Stimulated activated CD4-positive, alpha-beta T cell treated with anti-CD3 and anti-CD28 coated beads, Interleukin-1b, Interleukin-23, amount 100 ng/mL, for 24 hours (primary cell): ENCODE measurements at places on chromosomes 4 and X.

GRCh38 chrX:98111684-98112083 lies 1228.0 kb downstream of the RPA4 start:
- no peak for DNase-seq

DNA sequence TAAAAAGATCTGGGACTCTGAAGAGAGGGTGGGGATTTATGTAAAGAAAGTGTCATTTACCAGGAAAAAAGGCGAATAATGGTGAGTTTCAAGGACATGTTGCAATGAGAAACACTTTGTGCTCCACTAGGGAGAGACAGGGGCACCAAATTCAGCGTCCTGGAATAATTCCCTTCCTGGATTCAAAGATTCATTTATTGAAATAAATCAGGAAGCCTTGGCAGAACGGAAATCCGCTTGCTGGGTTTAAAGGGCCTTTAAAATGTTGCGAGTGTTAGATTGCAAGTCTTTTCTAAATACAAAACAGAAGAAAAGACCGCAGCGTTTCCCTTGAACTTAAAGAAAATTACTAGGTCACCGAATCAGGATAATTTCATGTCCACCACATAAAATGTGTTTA lies 3.8 kb upstream of the ZIC3 start:
- DNase-seq = no peak

DNA sequence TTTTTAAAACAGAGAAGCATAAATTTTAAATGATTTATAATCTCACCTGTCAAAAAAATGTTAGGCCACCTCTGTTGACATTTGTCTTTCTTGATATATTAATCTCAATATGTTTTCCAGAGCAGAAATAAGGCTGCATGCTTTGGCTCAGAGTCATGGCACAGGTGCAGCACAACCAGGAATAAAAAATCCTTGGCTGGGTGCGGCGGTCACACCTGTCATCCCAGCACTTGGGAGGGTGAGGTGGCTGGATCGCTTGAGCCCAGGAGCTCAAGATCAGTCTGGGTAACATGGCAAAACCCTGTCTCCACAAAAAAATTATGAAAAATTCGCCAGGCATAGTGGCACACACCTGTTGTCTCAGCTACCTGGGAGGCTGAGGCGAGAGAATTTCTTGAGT lies 18.1 kb downstream of the CPLX1 start:
- DNase-seq = no peak

DNA sequence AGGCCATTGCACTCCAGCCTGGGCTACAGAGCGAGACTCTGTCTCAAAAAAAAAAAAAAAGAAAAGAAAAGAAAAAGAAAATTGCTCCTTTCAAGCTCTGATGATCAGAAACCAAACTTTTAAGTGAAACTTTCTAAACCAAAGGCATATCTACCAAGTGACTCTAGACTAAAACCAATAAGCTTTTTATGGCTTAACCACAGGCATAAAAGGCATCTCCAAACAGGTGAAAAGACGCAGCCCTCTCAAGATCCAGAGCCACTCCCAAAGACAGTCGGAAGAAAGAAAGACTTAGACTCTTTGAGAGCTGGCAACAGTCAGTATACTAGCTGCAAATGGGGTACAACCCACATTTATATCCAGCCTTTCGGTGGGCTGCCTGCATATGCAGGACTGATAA lies 117.1 kb upstream of the AP1S2 start:
- DNase-seq = no peak

DNA sequence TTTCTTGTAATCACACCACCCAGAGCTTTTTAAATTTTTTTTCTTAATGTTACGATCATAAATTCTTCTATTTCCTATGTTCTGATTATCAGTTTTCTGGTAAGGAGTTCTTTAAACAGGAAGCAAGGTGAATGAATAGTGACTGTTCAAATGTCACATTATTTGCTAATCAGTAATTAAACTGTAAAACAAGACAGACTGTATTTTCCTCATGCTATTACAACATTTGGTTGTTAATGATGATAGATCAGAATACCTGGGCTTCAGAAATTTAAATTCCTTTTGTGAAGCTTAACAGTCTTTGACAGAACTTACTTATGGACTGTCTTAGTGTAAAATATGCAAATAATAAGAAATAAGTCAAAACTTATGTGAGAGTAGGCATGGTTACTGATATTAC lies 41.4 kb downstream of the CLCN3 start:
- no peak for DNase-seq

- no peak for DNase-seq
Measured at GRCh38 chrX:150767475-150768131, 74.4 kb downstream of the MTMR1 start.

- DNase-seq = no peak
Measured at GRCh38 chrX:68059469-68059868, 373.8 kb downstream of the OPHN1 start.

GRCh38 chr4:2794486-2795299 lies 1.8 kb downstream of the SH3BP2 start:
- no peak for DNase-seq

- DNase-seq = no peak
Measured at GRCh38 chr4:189098932-189099696, 841.6 kb upstream of the FRG1 start.

GRCh38 chr4:83012200-83012686 lies 1.6 kb upstream of the LIN54 start:
- no peak for DNase-seq

GRCh38 chrX:37825215-37825842 lies 22.0 kb downstream of the DYNLT3 start:
- no peak for DNase-seq

GRCh38 chrX:24657671-24658386 lies 10.7 kb upstream of the PCYT1B start:
- no peak for DNase-seq

DNA sequence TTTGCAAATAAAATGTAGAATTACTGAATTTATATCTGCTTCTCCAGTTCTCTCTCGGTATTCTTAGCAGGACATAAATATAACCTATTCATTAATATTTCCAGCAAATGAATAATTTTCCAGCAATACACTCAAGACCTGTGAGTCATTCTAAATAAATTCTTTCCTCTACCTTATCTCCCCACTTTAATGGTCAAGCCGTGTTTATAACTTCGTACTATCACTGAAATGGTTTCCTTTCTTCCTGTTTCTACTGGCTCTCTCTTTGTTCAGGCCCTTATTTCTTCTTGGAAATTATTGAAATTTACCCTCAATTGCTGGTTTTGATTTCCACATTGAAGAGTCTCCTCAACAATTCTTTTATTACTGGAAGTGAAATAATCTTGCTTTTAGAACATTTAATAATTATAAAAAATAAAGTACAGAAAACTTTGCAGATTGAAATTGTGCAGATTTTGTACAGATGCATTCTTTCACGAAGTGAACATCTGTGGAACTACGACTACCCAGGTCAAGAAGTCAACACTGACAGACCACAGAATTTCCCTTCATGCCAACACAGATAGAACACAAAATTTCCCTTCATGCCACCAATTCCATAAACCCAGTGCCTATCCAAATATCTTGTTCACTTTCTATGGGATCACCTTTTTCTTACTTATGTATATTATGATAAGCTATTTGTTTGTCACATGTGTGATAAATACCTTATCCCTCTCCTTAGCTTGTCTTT lies 205.7 kb downstream of the FAT4 start:
- DNase-seq = no peak

GRCh38 chr4:32396507-32397070 lies 1676.4 kb downstream of the PCDH7 start:
- no peak for DNase-seq

- no peak for DNase-seq
Measured at GRCh38 chr4:34771632-34772031, 1472.7 kb downstream of the ARAP2 start.

DNA sequence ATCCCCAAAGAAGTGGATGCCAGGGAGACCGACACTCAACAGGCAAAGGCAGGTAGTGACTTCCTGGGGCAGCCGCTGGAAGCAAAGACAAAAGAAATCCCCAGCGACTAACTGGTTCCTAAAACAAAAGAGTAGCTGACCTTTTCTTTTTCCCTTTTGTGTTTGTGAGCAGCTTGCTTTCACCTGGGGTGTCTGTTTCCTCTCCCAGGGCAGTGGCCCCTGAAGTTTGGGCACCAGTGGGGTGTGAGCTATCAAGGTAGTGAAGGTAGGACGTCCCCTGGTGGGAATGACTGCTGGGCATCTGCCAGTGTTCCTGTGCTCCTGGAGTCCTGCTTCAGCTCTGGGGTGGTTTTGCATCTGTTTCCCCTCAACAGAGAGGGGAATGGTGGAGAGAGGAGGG lies 41.6 kb upstream of the STIM2 start:
- no peak for DNase-seq

- DNase-seq = no peak
Measured at GRCh38 chrX:2495595-2495994, 5.2 kb downstream of the DHRSX start.

- no peak for DNase-seq
Measured at GRCh38 chr4:42050516-42051249, 60.4 kb downstream of the SLC30A9 start.

DNA sequence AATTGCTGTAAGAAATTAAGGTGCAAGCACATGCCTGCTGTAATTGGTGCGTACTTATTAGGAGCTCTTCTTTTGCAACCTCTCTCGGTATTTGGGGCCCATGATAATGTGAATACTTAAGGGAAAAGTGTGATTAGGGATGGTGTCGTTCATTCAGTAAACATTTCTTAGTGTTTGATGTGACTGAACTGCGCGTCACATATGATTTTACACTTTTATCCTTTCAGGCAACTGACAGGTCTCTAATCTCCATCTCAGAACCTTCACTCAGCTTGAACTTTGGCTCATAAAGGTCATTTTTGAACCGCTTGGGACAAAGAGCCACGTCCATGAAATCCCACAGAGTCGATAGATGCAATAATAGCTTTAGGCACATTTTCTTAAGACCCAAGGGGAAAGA lies 612.1 kb upstream of the PITX2 start:
- DNase-seq = no peak

- no peak for DNase-seq
Measured at GRCh38 chrX:1519022-1519497, 17.9 kb downstream of the P2RY8 start.

DNA sequence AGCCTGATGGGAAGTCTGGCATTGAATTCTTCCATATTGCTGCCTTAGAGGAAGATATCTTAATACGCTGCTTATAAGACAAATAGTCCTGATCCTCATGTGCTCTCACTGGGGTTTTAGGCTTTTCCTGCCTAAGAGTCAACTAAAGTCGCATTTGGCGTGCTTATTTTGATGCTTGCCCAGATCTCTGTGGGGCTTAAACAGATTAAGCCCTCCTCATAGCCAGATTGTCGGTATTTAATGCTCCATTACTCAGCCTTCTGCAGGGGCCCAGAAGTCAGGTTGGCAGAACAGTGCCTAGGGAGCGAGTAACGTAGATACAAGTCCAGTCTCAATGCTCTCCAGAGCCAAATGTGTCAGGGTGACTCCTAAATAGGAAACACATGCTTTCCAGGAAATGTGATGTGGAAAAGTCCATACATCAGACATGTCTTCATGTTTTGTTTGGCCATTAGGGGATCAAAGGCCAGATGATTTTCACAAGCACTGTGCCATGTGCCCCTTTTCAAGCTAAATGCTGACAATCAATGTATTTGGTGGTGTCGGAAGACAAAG lies 262.8 kb downstream of the PRDM5 start:
- DNase-seq = no peak

- DNase-seq = no peak
Measured at GRCh38 chrX:38627683-38628082, 66.3 kb downstream of the TSPAN7 start.

- DNase-seq = no peak
Measured at GRCh38 chr4:86608757-86609375, 14.8 kb downstream of the PTPN13 start.

DNA sequence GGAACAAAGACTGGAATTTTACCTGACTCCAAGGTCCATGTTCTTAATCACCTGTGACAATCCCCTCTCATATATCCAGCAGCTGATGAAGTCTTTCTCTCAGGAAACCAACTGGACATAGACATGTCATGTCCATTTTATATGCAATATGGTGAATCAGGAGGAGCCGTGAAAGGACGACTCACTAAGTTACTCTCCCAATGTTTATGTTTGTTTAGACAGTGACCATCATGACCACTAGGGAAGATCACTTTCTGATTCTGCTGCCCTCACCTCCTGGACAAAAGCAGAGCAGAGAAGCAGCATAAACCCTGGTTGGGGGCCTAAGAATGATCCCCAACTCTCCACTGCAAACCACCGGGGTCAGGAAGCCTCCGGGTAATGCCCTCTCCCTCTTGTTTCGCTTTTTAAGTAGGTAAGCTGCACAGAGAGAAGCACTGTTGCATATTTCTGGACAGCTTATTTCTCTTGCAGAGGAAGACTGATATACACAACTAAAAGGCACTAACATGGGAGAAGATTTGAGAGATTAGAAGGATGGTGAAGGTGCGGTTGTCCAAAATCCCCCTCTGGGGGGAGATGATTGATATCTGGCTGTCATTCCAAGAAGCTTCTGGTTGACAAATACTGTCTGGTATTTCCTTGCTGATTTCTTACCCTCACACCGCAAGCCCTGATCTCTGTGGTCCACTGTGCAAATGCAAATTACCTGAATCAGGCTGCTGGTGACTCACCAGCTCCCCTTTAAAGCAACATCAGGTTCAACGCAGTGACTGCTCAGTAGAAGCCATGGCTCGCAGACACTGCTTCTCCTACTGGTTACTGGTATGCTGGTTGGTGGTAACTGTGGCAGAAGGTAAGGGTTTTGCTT lies at the start of gene ODAPH:
Gene ODAPH (plus strand): TSS at position 773 of the 871 bp plus-strand sequence. CDS start 17 bp downstream, at position 790.
- no peak for DNase-seq

DNA sequence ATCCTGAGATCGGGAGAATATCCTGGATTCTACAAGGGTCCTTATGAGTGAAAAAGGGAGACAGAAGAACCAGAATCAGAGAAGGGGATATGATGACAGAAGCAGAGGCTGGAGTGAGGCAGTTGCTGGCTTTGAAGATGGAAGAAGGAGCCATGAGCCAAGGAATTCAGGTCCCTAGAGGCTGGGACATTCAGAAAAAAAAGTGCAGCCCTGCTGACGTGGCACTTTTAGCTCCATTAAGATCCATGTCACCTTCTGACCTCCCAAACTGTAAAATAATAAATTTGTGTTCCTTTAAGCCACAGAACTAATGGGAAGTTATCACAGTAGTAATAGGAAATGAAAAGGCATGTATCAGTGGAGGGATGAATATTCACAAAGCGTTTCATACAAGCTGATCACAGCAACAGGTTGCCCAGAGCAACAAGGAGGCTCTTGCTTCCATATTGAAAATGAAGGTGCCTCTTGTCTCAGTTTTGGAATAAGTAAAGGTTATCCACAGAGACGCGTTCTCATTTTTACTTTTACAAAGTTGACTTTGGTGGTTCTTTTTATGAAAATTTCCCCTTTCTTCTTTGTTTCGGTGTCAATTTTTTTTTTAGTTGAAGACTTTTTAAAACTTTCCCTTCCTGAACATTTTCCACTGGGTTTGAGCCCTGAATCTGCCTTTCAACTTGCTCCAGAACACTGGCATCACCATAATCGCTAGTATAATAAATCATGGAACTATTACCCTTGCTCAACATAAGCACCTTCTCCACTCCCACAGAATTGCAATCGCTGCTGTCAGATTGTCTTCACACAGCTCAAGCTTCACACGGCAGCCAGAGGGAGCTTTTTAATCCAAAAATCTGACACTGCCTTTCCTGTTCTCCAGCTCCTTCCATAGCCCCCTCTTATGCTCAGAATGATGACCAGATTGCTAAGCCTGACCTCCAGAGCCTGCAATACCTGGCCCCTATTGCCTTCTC lies 127.6 kb upstream of the RBPJ start:
- DNase-seq = no peak

GRCh38 chrX:38919202-38919601 lies 117.9 kb downstream of the MID1IP1 start:
- no peak for DNase-seq
